Cortex of kidney (tissue), 1 donor: ENCODE measurements at places on chromosomes 13 and 19.

- DNase-seq: no peak
Measured at GRCh38 chr19:17352608-17353280, 15.4 kb downstream of the GTPBP3 start.

DNA sequence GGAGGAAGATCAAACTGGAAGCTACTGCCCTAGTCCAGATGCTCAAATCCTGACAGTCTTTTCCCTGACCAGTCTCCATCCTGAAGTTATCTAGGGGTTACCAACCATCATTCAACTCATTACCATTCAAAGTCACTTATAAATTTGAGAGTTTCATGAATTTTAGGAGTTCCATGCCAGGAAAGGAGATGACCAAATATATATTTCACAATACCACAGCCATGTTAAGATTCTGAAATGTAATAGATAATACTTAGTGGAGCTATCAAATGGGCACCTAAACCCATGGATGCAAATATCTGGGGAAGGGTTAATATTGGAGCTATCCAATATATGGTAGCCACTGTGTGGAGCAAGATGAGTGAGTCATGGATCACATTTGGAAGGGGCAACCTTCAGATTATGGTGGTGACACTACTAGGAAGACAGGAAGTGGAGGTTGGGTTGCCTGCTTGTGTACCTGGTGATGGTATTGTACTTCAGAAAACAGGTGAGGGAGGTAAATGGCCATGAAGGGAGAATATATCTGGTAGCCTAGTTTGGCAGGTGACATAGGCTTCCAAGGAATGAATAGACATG, 18.7 kb downstream of the ZNF586 start:
- no peak for DNase-seq

- DNase-seq: no peak
Measured at GRCh38 chr13:33548069-33548468, 262.5 kb upstream of the STARD13 start.

DNA sequence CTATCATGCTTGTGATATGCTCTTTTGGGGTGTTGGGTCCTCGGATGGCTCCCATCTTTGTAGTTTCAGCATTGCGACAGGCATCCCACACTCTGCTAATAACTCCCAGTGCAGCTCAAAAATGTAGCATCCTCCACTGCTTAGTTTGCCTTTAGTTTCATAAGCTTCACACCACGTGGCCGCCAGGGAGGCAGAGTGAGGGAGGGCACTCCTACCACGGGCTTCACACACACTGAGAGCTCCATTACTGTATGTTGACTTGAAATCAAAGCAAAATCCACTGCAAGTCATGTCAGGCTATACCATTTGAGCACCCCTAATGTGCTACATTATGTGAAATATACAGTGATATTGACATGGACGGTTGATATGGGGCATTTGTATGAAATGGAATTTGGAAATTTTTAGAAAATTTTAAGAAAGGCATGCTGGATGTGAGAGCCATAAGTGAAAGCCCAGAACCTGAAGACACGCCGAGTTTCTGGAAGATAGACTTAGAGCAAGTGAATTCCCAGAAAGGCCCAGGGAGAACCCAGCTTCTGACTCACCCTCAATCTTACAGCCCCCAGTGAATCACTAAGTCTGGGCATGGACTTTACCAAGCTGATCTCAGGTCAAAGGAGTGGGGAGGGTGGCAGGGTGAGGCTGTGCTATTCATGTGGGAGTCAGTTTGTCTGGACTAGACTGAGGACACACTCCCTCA, 94.1 kb downstream of the HSPH1 start:
- no peak for DNase-seq

DNA sequence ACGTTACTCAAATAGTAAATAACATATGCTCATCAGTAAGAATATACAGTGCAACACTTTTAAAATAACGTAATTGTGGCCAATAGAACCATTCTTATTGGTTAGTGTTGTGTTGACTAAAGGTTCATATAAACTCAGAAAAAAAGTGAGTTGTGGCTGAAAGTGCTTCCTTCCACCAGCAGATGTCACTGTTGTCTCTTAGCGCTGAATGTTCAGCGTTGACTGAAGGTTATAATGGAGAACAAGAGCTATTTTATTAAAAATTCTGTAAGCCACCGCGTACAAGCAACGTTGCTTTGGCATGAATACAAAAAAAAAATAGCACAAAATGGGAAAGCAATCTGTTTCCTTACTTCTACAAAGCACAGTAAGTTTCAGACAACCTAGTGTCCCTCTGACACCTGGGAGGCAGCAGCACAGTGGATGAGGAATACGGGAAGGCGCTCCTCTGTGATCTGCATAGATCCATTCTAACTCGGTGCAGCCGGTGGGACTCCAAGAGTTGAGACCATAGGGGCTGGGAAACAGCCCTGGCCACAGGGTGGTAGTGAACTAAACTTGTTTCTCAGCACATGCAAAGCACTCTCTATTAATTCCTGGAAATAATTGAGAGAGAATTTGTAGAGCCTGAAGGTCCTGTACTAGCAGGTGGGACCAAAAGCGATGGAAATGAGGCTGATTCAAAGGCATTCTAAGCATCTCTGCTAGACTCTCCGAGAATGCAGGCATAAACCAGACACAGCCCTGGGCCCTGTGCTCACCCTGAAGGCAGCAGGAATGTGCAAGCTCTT, 23.9 kb upstream of the OXGR1 start:
- DNase-seq: no peak

- DNase-seq: no peak
Measured at GRCh38 chr19:13859361-13859880, 17.5 kb upstream of the NANOS3 start.

DNA sequence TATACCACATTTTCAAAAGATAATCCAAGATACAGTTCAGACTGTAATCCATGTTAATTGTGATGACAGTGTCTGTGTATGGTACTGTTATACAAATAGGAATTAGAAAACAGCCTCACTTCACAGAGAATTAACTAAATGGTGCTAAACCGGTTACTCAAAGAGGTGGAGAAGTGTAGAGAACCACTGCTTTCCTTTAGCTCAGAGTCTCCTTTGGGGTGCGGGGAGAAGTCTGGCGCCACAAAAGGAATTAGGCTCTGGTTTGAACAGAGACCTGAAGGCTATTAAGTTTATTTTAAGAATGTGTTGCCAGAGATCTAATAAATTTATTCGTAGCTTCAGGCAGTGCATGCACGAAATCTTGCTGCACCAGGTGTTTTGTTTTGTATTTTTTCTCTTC, 65.8 kb downstream of the FREM2 start:
- no peak for DNase-seq

DNA sequence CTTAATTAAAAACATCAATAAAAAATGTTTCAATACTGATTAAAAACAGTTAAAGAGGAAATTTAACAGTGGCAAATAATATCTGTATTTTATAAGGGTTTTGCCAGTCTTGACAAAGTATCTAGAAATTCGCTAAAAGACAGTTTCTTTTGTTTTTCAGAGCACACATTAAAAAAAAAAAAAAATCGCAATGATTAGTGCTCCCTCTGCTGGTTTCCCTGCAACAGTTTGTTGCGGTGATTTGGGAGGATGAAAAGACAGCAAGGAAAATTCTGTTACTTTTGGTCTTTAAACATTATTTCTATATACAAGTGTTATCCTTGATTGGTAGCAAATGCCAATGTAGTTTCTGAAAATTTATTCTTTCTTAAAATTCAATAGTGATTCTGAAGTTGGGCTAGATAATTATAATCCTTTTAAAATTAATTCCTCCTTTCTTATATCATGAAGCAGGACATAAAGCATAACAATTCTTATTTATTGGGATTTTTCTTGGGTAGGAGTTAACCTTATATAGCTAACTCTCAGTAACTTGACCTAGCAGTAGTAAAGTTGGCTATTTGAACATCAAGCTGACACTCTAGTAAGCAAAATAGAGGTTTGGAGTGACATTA, 23.1 kb upstream of the SPRY2 start:
- no peak for DNase-seq

DNA sequence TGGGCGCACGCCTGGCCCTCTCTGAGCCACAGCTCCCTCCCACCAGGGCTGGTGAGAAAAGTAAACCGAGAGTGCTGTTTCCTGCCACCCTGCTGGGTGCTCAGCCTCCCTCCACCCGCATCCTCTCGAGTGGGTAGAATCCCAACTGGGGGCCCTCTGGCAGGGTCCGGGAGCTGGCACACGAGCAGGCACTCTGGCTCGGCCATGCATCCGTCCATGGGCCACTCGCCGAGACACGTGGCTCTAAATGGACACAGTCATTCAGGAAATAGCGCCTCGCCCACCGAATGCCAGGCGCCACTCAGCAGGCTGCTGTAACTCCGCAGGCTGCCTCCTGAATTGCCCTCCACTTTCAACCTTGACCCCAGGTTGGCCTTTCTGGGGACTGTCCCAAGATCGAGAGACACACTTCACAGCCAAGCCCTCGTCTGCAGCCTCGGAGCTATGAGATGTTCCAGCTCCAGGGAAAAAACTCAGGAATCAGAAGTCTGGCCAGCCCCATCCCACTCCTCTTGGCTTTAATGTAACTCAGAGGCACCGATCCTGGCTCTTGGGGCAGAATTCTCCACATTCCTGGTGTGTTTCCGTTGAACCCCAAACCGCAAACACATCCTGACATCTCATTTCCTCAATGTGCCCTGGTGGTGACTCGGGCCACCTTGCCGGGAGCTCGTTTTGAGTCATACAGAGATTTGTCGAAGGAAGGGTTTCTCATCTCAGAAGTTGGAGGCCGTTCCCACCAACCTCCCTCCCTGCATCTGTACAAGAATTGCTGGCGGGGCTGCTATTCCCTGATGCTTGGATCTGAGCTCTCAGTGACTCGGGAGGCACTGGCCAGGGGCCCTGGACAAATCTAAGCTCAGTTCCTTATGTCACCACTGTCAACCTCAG, 14.1 kb downstream of the KLF2 start:
- DNase-seq: no peak

DNA sequence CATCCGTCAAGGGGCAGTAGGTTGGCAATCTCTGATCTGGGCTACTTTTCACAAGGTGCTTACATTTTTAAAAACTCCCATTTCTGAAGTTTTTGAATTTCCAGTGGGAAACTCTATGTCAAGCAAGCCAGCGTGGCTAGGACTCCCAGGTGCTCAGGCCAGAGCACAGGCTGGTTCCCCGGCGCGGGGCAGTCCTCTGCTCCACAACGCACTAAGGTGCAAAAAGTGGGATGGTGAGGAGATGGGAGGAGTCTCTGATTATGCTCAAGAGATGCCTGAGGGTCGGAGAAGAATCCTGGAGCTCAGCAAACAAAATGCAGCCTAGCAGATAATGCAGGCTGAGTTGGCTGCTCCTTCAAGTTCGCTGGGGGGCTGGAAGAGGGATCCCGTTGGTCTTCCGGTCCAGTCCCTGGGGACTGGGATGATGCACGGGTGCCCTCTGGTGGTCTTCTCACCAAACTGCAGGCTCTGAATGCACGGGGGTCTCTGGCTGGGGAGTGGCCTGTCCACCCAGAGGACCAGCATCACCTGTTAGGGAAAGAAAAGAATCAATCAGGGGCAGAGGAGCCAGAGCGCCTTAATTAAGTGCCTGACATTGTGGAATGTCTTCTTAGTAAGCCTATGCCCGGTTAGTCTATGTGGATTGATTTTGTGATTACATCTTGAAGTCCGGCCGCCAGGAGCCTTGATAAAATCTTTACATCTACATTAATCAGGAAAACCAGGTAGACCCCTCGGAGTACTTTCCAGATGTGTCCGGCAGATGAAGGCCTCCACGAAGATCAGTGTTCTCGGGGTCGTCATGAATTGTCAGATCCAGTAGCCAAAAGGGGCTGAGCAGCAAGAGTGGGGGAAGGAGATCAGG, 244.4 kb upstream of the MAB21L1 start:
- no peak for DNase-seq

DNA sequence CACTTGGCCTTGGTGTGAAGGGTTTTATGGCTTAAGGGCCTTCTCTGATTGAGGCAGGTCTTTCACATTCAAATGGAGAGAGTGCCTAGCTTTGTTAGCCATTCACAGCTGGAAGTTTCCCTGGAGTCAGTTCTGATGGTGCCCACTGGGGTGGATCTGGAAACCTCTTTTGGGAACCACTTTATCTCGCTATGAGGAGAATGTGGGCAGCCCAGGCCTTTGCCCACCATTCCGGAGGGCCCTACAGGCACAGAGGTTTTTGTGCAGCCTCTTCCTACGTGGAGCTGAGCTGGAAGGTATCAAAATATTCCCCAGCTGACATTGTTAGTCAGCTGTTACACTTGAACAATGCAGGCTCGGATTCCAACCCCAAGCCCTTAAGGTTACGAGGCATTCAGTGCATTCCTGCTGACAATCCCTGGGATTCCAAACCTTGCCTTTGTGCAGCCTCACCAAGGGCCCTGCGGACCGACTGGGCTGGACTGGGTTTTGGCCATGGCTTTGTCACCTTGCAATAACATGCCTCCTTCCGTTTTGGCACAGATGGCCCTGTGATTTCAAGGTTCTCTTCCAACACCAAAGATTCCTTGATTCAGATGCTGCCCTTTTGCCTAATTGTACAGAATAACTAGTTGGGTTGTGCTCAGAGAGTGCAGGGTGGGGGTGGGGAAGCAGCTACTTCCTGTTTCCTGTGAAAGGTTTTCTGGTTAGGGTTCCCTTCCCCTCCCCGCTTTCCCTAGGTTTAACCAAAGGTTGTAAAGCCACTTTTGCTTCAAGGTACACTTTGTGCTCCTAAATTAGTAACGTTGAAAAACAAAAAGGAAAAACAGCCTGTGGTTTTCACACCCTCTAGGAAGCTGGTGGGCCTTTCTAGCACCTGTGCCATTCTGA, 27.0 kb downstream of the SAE1 start:
- DNase-seq: no peak

DNA sequence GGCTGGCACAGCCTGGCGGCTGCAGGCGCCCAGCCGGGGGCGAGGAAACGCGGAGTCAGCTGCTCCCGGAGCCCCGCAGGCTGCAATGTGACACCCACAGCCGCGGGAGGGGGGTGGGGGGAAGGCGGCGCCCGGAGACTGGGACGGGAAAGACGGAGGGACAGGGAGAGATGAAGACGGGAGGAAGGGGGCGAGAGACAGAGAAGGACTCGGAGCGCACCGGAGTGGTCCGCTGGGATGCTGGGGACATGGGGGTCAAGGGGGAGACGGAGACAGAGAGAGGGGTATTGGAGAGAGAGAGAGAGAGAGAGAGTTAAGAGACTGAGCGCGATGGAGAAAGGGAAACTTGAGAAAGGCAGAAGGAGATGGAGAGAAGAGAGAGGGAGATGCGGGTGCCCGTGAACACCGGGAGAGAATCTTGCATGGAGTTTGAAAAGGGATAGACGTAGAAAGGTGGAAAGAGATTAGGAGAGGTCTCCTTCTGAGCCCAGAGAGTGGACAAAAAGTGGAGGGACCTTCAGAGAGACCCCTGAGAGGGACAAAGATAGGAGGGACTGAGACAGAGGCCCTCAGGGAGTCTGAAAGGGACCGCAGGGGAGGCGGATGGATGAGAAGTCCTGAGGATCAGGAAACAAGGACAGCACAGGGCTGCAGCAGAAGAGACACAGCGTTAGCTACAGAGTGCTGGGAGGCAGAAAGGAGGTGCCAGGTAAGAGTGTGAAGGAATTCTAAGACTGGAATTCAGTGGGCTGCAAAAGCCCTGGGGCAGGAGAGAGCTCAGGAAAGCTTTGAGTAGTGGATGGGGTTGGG, 1.0 kb downstream of the SCN1B start:
- no peak for DNase-seq

- no peak for DNase-seq
Measured at GRCh38 chr19:12676384-12676792, 5.3 kb downstream of the DHPS start.

GRCh38 chr13:26759907-26760831, at the start of gene GPR12:
TSS of gene GPR12 (minus strand) at chr13:26760786. CDS start at chr13:26759827, 959 bp downstream.
- DNase-seq: no peak
